ENCODE measurements at places on chromosomes 12 and 14.

GRCh38 chr12:118409834-118410233, 33.5 kb downstream of the SUDS3 start:
- no peak for DNase-seq

GRCh38 chr12:113766131-113766878, 199.8 kb downstream of the RBM19 start:
- no peak for DNase-seq

DNA sequence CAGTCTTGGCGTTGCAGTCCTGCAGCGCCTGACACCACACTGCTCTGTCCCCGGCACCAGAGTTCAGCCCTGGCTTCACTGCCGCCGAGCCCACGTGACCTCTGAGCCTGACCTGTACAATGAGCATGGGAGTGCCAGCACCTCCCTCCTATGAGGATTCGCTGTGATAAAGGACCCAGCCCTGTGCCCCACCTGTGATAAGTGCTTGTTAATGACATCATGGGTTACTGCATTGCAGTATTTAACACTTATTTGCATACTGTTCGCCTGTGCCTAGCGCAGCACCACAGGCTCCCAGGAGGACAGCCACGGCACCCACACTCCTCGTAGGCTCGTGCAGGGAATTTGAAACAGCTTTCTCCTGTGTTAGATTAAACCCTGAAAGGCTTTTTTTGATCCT, 118.2 kb upstream of the GSC start:
- DNase-seq = no peak

GRCh38 chr12:14187002-14187401, 178.5 kb upstream of the ATF7IP start:
- DNase-seq = no peak

DNA sequence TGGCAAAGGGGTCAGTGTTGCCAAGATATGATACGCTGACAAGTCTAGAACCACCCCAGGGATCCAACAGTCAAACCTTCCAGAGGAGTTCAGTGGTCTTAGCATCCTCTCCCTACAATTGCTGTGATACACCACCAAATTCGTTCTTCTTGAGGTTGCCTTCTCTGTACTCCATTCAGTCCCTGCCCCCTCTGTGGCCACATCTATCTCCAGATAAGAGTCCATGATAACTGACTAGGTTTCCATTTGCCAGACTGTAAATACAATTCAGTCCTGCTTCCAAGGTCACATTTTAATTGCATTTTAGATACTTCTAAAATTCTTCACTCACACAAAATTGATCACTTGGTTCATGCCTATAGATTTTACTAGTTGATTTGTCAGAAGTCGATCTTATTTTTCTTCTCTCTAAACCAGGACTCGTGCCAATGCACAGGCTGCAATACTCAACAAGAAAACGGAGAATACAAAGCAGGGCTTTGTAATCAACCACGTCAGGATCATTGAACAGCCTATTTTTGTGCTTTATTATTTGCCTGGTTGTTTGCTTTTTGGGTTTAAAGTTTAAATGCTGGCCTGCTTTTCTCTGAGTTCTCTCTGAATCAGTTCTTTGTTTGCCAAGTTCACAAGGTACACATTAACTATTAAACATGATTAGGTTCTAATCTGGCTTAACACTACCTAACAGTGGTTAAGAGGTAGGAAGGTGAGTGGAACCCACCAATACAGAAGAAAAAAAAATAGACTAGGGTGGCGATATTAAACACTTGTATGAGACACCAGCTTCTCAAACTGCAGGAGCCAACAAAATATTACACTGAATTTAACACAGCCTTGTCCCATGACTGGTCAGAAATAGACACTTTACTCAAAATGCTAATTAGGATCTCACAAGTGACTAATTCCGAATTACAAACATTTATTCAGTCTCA, 5.3 kb upstream of the TSPAN8 start:
- DNase-seq = no peak

- DNase-seq = no peak
Observed at GRCh38 chr14:95511687-95512086, 4.8 kb downstream of the SYNE3 start.

DNA sequence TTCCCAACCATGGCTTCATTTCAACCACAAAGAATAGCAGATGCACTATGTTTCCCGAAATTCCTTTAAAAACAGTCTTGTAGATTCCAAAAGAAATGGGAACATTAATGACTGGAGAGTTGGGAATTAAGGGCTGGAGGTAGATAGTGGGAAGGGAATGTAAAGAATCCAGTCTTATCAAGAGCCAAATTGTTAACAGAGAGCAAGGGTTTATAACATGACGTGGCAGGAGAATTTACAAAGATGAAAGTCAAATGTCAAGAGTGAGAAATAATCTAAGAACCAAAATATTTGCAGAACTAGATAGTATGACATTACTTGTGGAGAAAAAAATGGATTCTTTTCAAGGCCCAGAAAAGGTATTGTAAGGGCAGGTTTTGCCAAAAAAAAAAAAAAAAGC, 200.9 kb downstream of the GRIN2B start:
- DNase-seq = no peak

GRCh38 chr14:95157048-95157326, 342 bp downstream of the DICER1 start:
- no peak for DNase-seq

DNA sequence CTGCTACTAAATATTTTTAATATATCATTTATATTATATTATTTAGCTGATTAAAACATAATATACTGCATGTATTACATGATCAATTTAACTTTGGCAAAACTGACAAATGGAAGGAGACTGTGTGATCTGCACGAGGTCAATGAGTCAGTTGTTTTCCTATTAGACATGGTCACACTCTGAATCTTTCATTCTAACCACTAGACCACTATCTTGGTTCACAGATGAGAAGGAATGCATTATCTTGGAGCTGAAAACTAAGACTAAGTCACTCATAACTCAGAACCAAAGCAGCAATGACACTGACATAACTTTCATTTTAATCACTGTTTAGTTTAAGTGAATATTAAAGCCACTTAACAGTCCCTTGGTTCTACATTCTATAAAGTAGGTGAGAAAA, 37.4 kb downstream of the GNPTAB start:
- DNase-seq = no peak

- no peak for DNase-seq
Observed at GRCh38 chr12:67760586-67761275, 112.2 kb downstream of the DYRK2 start.

GRCh38 chr14:34711796-34712712, 2.3 kb downstream of the CFL2 start:
- no peak for DNase-seq

- DNase-seq = no peak
Observed at GRCh38 chr12:2574355-2574935, 220.3 kb upstream of the FKBP4 start.

- no peak for DNase-seq
Observed at GRCh38 chr14:58645641-58646040, 7.9 kb downstream of the DACT1 start.

DNA sequence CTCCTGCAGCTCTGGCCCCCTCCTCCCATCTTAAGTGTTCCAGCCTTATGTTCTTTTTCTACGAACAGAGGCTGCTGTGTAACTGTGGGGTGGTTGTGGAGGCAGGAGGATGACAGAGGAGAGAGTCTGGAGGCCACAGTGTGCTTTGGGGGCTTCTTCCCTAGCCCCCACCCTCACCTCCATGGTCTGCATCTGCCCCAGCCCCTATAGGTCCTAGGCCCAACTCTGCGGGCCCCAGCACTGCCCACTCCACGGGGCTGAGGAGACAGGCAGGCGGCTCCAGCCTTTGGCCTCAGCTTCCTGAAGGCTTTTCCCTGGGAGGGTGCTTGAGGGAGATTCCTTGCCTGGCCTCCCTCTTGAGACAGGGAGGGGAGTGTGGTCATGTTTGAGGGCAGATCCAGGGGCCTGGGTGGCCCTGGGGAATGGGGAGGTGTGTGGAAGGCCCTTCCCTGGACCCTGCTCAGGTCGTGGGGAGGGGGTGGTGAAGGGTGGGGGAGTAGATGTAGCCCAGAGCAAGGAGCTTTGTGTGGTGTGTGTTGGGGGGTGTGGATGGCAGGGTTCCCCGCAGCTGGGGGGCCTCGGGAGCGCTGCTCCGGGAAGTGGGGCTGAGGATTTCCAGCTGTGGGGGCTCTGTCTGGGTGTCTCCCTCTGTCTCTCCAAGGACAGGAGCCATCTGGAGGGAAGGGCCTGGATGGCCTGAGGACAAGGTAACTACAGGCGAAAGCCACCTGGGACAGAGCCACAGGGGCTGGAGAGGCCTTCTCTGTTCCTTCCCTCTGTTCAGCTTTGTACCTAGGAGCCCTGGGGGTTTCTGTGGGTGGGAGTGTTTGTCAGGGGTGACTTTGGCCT, 1.1 kb downstream of the SMIM41 start:
- DNase-seq = no peak

DNA sequence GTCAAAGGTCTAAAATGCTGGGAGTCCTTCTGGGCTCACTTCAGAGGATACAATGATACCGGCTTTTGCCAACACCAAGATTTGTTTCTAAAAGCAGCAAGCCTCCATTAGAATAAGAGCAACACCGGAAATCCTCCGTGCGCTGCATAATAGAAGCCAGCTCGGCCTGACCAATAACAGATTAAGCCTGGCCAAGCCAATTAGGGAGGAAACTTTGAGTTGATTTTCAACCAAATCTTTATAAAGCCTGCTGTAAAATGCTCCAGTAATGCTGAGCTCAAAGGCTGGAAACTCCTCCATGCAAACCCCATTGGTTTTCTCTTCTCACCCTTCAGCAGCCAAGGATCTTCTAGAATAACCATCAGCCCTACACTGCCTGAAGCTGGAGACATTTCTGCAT, 150.1 kb downstream of the NTF3 start:
- no peak for DNase-seq

GRCh38 chr14:101123618-101124510, 220.3 kb upstream of the RTL1 start:
- no peak for DNase-seq

- DNase-seq = no peak
Observed at GRCh38 chr12:23197266-23197665, 572.3 kb downstream of the ETNK1 start.

- DNase-seq = no peak
Observed at GRCh38 chr12:14993117-14993516, 20.3 kb downstream of the PDE6H start.

DNA sequence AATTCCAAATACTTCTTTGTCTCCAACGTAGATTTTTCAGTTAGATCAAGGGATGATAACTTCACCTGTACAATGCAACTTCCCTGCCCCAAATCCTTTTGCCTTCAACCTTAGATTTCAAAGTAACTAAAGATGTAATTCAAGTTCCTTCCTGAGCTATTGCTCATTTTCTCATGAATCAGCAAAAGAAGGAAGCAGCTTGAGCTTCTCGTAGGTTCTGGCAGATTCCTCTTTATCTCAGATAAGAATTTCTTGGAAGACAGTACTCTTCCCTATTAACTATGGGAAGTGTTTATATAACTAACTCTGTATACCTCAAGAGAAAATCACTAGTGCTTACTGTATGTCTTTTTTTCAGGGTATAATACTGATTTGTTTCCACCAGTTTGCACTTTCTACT, 203.8 kb downstream of the RASSF9 start:
- DNase-seq = no peak

DNA sequence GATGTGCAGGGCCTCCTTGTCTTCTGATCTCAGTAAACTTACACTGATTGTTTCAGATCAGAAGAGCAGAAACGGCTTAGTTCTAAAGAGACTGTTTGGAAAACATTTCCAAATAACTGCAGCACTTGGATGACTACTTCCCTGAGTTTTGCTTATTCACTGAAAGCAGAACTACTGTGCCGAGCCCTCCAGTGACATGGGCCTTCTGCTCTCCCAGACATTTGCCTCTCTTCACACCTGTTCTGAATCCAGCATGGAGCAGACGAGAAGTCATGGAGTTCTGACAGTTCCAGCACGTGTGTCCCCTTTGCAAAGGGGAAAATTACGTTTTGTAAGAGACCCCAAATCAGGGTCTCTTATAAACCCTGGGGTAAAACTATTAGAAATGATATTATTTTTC, 31.4 kb downstream of the ETNK1 start:
- DNase-seq = no peak

GRCh38 chr14:103118018-103118662, 5.1 kb upstream of the TNFAIP2 start:
- no peak for DNase-seq

DNA sequence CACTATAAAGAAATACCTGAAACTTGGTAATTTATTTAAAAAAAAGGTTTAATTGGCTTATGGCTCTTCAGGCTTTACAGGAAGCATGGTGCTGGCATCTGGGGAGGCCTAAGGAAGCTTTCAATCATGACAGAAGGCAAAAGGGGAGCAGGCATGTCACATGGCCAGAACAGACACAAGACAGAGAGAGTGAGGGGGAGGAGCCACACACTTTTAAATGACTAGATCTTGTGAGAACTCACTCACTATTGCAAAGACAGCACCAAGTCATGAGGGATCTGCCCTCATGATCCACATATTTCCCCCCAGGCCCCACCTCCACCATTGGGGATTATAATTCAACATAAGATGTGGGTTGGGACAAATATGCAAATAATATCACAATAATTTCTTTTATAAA, 355.6 kb downstream of the DAD1 start:
- no peak for DNase-seq

DNA sequence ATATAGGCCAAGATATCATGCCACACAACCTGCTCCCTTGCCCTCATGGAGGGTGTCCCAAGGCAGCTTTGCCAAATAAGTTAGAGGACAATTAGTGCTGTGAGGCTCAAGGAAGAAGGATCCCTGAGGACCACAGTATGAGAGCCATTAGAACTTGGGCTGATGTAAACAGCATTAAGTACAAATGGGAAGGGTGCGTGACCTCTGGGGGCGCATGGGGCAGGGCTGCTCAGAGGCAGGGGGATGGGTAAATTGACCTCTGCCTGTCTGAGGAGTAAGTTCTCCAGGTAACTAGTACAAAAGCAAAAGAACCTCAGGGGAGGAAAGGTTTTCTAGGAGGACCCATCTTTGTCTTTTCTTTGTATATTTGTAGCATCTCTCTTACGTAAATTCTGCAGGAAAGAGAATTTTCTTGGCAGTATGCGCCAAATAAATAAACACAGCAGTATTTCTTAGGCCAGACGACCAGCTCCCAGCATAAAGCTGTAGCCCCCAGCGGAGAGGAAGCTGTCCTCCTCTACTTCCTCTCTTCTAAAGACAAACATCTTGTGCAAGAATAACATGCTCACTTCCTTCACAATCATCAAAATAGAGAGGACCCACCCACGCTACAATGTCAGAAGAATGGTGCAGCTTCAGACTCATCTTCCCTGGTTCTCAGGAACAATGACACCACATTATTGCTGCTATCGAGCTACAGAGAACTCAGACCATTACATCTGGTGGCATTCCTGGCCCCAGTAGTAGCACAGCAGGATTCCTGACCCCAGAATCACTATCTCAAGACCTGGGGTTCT, 16.4 kb upstream of the VWF start:
- DNase-seq = no peak

GRCh38 chr12:81077329-81077685, 572 bp upstream of the ACSS3 start:
- no peak for DNase-seq

GRCh38 chr14:103067231-103067954, 10.0 kb upstream of the CDC42BPB start:
- no peak for DNase-seq

- DNase-seq = no peak
Observed at GRCh38 chr12:104858611-104859543, 99.2 kb downstream of the SLC41A2 start.

- DNase-seq = no peak
Observed at GRCh38 chr12:96878704-96879103, 28.4 kb upstream of the NEDD1 start.

- no peak for DNase-seq
Observed at GRCh38 chr12:113131556-113131955, 4.0 kb downstream of the RASAL1 start.
